Activated CD8-positive, alpha-beta T cell treated with anti-CD3 and anti-CD28 coated beads for 36 hours (primary cell): ENCODE measurements at places on chromosomes 1 and 21. TPM values are rescaled to one million over a fixed set of nuclear protein-coding genes. Genes with fewer than 3 reads are reported as not detected.

The RIMS3 gene
- total RNA-seq, result 3.0 TPM

- no peak for DNase-seq
These were observed 138.3 kb downstream of the NTMT2 start for GRCh38 chr1:170284016-170284415.

DNA sequence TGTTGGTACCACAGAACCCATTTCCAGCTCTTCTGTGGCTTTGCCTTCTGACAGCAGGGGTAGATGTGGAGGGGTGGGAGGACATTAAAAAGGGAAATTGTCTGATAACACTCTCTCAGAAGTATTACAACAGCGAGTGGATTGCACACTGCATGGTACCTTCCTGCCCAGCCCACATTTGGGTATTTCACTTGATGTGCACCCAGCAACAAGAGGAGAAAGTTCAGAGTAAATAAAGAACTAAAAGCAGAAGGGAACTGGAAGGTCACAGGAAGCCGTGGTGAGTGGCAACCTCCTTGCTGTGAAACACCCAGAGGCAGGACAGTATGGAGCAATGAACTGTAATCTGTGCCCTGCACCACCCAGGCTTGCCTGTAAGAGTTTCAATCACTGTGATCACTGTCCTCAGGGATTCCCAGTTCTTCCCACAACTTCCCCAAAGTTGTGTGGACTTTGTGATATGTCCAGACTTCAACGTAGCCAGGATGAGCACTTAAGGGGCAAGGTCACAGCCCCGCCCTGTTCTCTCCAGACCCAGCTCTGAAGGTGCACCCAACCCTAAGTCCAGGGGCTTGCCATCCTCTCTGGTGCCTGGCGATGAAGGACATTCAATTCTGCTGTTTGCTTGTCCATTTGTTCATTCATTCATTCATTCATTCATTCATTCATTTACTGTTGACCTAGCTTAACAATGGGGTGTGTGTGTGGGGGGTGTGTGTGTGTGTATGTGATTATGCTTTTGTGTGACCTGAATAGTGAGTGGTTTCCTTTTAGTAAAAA is 18.7 kb upstream of the F5 start:
- peak; percentile 77 for DNase-seq

- DNase-seq, result no peak
These were observed 220.5 kb upstream of the SGIP1 start for GRCh38 chr1:66313429-66313828.

GRCh38 chr1:33173091-33173490 is 8.8 kb downstream of the TRIM62 start:
- no peak for DNase-seq

The PAPPA2 gene
- total RNA-seq, result 0.07 TPM

DNA sequence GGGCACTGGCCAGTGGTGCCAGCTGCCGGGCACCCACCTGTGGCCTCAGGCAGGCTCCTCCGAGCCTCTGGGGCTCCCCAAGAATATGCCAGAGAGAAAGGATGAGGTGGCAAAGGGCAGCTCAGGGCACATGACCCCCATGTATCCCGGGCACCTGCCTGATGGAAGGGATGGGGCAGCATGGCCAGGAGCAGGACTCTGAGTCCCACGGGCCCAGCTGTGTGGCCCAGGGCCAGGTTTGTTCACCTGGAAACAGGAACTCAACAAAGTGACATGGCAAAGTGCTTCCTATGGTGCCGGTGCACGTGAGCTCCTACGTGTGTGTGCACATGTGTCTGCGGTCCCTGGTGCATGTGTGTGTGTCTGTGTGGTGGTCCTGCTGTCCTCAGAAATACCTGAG is 9.5 kb upstream of the GPR153 start:
- DNase-seq, result no peak

GRCh38 chr21:45987121-45987711 is 5.6 kb downstream of the COL6A1 start:
- DNase-seq, result peak; percentile 0

DNA sequence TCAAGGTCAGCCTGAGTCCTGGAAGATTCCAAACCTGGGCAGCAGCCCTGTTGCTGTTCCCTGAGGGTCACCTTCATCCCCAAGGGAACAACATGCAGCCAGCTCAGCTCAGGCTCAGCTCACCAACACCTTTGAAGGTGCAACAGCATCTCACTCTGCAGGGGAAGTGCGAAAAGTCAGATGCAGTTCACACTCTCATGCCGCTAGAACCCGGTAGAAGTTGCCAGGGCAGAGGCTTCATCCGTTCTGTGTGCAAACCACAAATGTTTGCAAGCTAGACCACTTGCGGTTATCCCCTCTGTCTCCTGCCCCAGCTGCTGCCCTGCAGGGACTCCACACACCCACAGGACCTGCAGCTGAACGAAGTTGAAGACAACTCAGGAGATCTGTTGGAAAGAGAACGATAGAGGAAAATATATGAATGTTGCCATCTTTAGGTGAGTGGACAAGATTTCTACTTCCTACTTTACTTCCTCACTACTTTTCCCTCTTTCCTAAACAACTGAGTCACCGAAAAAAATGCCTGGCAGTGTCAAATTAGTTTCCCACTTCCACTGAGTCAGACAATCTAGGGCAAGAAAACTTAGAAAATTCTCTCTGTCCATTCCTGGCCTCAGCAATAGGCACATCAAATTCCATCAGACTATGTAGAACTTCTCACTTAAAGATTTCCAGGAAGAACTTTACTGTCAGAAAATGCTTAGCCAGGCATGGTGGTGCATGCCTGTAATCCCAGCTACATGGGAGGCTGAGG is 1.8 kb upstream of the FCRL6 start:
- peak; percentile 51 for DNase-seq

DNA sequence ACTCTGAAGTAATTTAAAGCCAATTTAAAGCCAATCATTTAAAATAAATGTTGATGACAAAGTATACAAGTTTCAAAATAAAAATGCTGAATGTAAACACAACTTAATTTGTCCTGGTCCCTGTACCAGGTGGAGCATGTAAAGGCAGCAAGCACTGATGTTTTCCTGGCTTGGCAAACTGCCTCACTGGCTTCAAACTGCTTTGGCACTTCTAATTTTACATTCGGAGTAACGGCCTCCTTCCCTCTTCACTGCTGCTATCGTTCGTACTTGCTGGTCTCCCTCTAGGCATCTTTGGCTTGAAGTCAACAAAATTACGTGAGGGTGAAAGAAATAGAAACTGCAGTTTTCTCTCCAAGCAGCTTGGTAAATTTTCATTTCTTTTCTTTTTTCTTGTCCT is 287.9 kb downstream of the LTN1 start:
- DNase-seq, result no peak

- peak; percentile 96 for DNase-seq
These were observed 1.9 kb upstream of the GNAI3 start for GRCh38 chr1:109546311-109547109.

- no peak for DNase-seq
These were observed 8.0 kb downstream of the CR1 start for GRCh38 chr1:207503950-207504349.

The CA6 gene
- 3.5 TPM for total RNA-seq

GRCh38 chr1:62309906-62310305 is 9.3 kb downstream of the KANK4 start:
- DNase-seq, result no peak

The CTXND2 gene
- not detected for total RNA-seq

GRCh38 chr1:236913371-236914037 is 90.7 kb downstream of the MT1HL1 start:
- no peak for DNase-seq

The PCP4L1 gene
- 0.18 TPM for total RNA-seq

The CYP4Z1 gene
- not detected for total RNA-seq
